ENCODE measurements at places on chromosomes 1 and 21.
A peak's percentile ranks its signal among the peaks of the same experiment; 100 is the strongest.

DNA sequence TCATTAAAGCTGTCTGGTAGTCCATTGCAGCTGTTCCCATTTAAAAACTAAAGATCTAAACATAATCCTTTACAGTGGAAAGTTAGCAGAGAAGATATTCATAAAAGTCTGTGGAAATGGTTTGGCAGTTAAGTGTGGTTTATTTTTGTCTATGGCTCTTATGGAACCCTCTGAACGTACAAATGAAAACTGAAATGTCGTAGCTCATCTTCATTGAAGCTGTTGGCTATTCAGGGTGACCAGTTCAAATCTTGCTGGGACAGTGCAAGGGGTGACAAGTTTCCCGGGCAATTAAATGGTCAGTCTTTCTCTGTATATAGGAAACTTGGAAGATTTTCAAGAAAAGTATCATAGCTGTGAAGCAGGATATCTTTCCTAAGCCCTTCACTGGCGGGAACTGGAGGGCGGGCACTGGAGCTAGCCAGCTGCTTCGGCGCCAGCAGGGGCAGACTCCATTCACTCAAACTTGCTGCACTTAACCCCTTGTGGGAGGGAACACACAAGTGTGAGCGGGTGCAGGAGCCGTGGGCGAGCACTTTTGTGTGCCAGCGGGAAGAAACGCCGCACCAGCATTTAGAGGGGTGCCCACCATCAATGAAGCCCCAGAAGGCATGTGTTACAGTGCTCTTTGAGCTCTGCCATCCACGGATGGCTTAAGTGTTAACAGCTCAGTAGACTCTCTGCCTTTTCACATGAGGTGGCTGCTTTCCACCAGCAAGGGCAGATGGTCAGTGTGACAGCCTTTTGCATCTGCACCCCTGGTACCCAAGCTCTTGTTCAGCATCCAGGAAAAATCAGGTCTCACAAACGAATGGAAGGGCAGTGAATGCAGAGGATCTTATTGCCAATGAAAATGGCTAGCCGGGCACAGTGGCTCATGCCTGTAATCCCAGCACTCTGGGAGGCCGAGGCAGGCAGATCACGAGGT, 232.1 kb upstream of the KAZN start:
- no peak for DNase-seq

- peak; percentile 50 for DNase-seq
Measured at GRCh38 chr1:101309334-101310311, 72.8 kb downstream of the S1PR1 start.

GRCh38 chr1:231232870-231233734, 7.9 kb upstream of the GNPAT start:
- DNase-seq = no peak

- no peak for DNase-seq
Measured at GRCh38 chr1:98896711-98897445, 107.8 kb downstream of the PLPPR5 start.

DNA sequence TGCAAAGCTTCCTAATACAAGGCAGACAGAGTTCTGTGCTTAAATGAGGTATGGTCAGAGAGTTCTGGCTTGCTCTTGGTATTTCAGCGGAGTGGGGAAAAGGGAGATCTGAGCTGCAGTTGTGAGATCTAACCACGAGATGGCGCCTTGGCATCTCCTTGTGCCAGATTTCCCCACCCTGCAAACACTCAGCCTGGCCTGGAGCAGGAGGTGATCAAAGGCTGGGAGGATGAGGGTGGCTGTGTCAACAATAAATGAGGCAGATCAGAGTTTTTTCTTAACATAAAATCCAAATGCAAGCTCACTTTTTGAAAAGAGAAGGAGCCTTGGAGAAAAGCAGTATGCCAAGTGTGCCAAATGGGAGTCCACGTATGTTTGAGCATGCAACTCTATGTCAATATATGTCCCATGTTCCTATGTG, 4.1 kb upstream of the TFAP2E start:
- no peak for DNase-seq

DNA sequence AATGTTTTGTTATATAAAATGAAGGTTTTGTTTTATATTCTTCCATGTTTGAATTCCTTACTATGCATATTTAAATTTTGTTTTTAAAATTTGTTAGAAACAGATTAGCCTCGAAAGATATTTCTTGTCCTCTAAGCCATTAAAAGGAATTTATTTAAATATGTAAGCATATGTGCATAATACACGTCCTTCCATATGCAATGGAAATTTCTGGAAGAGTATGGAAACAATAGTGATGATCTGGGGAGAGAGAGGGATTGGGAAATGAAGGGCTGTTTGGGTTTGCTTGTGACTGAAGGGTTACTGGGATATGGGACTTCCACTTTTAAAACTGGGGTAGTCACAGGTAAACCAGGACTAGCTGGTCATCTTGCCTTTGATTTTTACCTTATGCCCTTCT, 21.1 kb downstream of the ECHDC2 start:
- DNase-seq = no peak

GRCh38 chr1:204288021-204288588, 71.6 kb downstream of the PLEKHA6 start:
- no peak for DNase-seq

DNA sequence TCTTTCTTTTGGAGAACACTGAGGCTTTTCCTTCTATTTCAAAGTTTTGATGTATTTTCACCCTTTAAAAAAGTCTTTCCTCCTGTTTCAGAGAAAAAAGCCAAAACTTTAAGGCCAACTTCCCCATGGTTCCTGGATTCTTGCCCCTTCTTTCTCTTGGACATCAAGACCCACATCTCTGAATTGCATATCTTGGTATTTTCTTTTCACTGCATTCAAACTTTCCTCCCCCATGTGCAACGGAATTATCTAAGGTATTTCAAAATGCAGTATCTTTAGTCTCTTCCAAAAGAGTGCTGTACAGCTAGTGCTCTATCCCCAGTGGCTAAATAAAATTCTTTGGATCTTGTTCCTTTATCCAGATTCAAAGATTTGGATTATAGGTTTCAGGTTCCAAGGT, 81.1 kb upstream of the TSPAN2 start:
- no peak for DNase-seq

DNA sequence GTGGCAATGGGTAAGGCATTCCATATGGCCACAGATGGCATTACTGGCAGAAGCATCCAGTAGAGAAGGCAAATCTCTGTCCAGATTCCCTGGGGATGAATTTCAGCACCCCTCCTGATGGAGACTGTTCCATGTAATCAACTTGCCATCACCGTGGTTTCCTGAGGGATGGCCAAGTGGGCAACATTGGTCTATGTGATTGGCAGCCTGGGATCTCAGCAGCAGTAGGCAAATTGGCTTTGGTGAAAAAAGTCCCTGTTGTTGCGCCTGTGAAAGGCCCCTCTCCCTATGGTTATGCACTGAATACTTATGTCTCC, 19.3 kb downstream of the DMRTB1 start:
- DNase-seq = no peak

GRCh38 chr1:15966081-15966955, 9.6 kb downstream of the ZBTB17 start:
- peak; percentile 76 for DNase-seq

- DNase-seq = no peak
Measured at GRCh38 chr21:37994211-37994610, 78.0 kb upstream of the KCNJ6 start.

DNA sequence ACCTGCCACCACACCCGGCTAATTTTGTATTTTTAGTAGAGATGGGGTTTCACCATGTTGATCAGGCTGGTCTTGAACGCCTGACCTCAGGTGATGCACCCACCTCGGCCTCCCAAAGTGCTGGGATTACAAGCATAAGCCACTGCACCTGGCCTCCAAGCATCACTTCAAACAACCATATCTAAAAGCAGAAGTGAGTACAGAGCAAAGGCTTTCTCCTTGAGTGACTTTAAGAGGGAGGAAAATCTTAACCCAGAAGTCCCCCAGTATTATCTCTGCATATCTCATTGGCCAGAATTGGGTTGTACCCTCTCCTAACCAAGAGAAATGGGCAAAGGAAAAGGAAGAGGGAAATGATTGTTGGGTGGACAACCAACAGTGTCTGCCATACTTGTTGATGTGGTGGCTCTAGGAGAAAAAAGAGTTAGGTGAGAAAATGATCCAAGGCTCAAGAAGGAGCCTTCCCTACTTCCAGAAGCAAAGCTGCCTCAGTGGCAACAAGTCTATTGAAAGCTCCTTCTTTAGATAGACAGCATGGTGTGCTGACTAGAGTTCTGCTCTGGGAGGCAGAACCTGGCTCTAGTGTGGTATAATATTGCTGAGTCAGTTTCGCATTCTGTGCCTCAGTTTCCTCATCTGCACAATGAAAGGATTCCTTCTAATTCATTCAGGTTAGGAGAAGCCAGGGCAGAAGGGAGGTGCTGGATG, 16.8 kb upstream of the FOXE3 start:
- DNase-seq = no peak

DNA sequence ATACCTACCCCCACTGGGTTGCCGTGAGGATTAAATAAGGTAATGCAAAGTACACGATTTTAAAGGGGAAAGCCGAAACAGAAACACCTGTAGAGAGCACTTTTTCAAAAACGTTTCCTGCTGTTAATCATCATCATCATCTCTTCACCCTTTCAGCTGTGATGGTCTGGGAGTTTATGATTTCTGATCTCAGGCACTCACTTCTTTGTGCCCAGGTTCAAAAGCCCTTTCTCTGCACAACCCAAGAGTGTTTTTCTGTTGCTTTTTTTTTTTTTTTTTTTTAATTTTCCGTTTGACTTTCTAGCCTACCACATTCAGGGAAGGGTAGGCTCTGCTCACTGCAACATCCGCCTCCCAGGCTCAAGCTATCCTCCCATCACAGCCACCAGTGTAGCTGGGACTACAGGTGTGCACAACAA, 936 bp upstream of the UBXN11 start:
- no peak for DNase-seq

GRCh38 chr1:242811092-242811840, 286.8 kb upstream of the PLD5 start:
- no peak for DNase-seq

GRCh38 chr1:66981679-66982078, 56.9 kb downstream of the MIER1 start:
- DNase-seq = peak; percentile 27

- no peak for DNase-seq
Measured at GRCh38 chr1:77193951-77194350, 25.3 kb downstream of the PIGK start.

DNA sequence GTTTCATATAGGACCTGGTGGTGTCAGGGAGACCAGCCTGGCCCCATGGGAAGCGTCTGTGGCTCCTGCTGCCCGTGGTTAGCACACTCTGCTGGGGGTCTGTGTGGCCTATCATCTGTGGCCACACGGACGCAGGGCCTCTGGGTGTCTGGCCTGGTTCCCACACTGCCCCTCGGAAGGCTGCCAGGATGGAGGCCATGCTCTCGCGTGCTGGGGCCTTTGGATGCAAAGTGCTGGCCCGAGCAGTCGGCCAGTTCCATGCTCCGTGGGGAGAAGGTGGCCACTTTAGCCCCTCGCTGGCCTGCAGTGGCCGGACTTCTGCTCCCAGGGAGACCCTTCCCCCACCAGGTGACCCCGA, 20.8 kb upstream of the LRRC3 start:
- no peak for DNase-seq

- no peak for DNase-seq
Measured at GRCh38 chr21:36703626-36704280, 4.8 kb downstream of the SIM2 start.

DNA sequence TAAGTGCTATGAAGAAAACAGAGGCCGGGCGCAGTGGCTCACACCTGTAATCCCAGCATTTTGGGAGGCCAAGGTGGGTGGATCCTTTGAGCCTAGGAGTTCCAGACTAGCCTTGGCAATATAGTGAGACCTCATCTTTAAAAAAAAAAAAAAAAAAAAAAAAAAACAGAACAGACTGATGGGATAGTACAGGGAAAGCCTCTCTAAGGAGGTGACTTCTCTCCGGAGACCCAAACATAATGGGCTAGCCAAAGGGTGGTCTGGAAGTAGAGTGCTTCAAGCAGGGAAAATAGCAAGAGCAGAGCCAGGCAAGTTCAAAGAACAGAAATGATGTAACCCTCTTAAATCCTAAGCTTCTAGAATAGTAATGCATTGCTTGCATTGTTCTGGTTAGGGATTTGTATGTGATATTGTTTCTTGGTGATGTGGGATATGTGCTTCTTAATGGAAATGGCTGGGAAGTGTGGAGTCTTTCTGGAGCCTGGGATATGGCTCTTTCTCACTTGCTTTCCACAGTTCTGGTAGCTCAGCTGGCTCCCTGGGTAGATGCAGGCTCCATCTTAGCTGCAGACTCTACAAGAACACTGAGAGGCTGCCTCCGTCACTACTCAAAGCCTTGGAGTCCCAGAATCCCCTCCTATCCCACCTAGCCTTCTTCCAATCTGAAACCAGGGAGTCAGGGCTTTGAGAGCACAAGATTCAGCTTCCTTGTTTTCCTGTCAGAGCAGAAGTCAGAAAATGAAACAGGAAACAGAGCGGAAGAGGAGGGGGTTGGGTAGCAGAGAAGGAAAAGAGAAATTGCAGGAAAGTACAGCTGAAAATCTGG, 1.9 kb upstream of the PIGV start:
- no peak for DNase-seq

GRCh38 chr1:24966121-24966723, 36.1 kb upstream of the RUNX3 start:
- DNase-seq = no peak

DNA sequence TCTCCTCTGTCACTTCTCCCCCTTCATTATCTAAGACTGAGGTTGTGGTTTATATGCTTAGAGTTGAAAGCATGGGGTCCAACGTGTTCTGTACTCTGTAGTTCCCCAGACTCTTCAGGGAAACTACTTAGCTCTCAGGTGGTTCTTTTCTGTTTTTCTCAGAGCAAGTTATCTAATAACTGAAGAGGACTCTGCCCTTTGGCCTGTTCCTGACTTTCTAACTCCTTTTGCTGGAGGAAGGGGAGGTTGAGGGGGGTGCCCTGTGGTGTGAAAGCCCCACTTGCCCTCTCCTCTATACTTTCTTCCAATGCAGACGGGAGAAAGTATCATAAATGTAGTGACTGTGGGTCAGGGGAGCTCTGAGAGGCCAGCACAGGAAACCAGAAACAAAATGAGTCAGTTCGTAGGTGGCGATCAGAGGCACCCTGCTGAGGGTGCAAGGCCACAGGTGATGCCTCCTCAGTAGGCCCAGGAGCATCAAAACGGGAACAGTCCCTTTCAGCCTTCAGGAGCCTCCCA, 5.0 kb downstream of the SLC25A44 start:
- no peak for DNase-seq

All from stimulated activated CD4-positive, alpha-beta T cell treated with anti-CD3 and anti-CD28 coated beads, TNF-alpha, amount 100 ng/mL, for 24 hours (primary cell).